ENCODE measurements at places on chromosomes 5 and 9.

DNA sequence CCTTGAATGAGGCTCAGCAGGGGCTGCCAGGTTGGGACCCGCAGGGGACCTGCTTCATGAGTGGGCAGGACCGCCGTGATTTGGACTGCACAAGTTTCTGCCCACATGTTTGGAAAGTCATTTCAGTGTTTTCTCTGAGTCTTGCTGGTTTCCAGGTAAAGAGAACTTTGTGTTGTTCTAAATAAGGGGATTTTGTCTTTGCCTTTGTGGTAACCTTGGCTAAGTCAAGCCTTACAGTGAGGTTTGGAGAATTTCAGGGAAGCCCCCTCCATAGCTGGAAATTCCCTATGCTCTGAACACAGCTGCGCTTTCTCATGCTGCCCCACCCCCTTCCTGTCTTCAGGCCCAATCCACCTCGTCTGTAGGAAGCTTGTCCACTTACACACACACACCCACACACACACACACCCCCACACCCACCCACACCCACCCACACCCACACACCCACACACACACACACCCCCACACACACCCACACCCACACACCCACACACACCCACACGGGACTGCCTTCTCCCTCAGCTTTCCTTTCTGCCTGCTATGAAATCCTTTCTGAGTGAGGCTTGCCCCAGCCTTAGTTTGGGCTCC is 270.1 kb downstream of the HSPA4 start:
- DNase-seq, result no peak

- DNase-seq, result peak; percentile 47
These were observed 11.1 kb downstream of the ZNF608 start for GRCh38 chr5:124735169-124735858.

GRCh38 chr5:52804981-52805380 is 17.3 kb downstream of the ITGA1 start:
- DNase-seq, result no peak

DNA sequence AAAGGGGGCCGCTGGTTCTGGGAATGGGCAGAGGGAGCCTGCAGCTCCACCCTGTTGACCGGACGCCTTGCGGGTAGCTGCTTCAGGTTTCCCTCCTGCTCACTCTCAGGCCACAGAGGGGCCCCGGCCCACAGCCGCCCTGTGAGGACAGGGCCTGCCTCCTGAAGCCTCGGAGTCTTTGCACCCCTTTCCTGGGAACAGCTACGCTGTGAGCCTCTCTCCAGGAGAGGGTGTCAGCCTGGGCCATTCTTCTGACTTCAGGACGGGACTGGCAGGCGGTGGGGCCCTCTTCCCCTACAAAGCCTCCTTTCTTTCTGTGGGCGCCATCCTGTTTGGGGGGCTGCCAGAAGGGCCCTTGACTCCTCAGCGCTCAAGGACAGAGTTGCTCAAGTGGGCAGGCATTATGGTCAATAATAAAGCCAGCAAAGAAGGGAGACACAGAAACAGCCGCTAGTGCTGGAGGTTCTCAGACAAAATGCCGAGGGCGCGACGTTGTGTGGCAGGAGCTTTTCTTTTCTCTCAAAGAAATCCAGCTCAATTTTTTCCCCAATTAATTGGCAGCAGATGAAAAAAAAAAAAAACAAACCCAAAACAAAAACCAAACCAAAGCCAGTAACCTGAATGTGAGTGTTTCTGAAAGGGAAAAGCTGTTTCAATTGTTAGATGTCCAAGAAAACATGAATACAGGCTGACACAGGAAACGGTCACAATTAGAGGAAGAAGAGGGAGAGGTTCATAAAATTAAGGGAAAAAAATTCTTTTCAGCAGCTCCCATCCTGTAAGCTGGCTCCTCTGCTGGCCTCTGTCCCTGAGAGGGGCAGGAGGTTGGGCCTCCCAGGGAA is 12.8 kb upstream of the SLC25A51 start:
- no peak for DNase-seq

- DNase-seq, result no peak
These were observed 455.3 kb upstream of the PTGER4 start for GRCh38 chr5:40224421-40224820.

- DNase-seq, result no peak
These were observed 143.3 kb downstream of the CDC42SE2 start for GRCh38 chr5:131406975-131407638.

DNA sequence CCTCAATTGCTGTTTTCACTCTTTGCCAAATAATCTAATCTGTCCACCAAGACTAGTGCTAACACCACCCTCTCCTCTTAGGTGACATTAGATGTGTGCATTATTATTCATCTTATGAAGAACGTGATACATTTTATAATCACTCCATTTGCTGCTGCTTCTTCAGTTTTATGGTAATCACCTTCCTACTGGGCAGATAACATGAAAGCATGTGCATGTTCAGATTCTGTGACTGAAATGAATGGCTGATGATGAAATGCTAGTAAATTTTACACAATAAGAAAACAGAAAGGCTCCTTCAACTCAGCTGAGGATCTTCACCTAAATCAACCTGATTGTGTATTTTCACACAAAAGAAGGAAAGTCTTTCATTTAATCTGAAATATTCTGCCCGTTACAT is 577.6 kb downstream of the CSNK1G3 start:
- DNase-seq, result no peak

- DNase-seq, result no peak
These were observed 34.5 kb upstream of the KCNMB1 start for GRCh38 chr5:170423692-170424091.

DNA sequence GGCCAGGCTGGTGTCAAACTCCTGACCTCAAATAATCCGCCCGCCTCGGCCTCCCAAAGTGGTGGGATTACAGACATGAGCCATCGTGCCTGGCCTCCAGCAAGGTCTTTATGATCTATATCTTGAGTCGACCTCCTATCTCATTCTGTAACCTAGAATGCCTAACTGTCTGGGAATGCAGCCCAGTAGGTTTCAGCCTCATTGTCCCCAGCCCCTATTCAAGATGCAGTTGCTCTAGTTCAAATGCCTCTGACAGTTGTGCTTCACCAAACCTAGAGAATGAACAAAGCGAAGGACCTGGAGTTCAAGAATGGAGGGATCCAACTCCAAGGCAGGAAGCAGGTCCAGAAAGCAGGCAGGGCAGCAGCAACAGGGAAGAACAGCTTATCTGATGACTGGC is 30.8 kb downstream of the GLRX start:
- DNase-seq, result no peak

- no peak for DNase-seq
These were observed 95.8 kb upstream of the ANKRD55 start for GRCh38 chr5:56328753-56329560.

- DNase-seq, result no peak
These were observed 9.7 kb upstream of the RIOK2 start for GRCh38 chr5:97192580-97193354.

GRCh38 chr5:131795879-131796792 is 681 bp downstream of the FNIP1 start:
- peak; percentile 81 for DNase-seq

DNA sequence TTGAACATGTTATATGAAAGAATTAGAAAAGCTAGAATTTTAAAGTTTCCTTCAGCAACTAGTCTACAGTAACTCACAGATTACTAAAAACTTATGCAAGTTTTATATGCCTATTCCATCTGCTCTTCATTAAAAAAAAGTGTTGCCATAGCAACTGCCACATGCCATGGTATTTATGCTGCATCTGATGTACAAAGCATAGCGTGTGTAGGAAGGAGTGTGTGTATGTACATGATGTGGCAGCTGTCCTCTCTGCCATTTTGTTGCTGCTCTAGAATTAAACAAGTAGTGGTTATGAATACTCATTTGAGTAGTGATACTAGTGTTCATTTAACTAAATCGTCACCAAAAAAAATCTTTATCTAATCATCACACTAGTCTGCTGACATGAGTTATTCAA is 593.5 kb downstream of the CETN3 start:
- no peak for DNase-seq

All from AG08396 (cell line).